Activated gamma-delta T cell (primary cell): ENCODE measurements at places on chromosomes 7 and 10.

DNA sequence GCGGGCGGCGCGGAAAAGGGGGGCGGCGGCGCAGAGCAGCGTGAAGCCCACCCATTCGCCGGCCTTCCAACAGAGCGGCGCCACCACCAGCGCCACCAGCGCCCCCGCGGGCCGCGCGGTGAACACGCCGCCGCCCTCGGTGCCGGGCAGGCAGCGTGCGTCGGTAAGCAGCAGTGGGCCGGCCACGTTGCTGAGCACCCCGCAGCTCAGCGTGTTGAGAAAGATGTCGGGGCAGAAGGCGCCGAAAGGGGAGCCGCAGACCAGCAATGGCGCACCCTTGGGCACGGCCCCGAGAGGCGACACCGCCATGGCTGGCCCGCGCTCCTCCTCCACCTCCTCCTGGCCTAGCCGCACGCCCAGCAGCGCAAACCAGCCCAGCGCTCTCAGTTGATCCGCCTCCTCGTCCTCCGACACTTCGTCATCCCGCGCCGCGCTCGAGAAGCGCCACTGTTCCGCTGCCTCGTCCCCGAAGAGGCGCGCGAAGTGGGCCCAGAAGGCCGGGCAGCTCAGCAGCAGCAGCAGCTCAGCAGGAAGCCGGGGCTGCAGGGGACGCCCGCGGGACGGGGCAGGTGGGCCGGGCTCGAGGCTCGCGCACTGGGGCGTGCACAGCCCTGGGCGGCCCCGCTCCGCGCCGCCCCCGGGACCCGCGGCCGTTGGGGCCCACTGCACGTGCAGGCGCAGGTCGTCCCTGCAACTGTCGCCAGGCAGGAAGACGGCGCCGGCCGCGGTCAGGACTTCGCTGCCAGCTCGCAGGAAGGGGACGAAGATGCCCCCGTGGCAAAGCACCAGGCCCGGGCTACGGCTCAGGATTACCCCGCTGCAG lies 623 bp downstream of the TYSND1 start:
- DNase-seq, result peak; percentile 68

- peak; percentile 26 for DNase-seq
These were observed 2.4 kb downstream of the SFMBT2 start for GRCh38 chr10:7408291-7409044.

GRCh38 chr7:78770422-78771410 lies 682.8 kb downstream of the MAGI2 start:
- DNase-seq, result no peak

GRCh38 chr7:6212008-6212407 lies 60.4 kb downstream of the CYTH3 start:
- no peak for DNase-seq

- no peak for DNase-seq
These were observed 211.2 kb upstream of the PODXL start for GRCh38 chr7:131767591-131767990.
